Upper lobe of right lung (tissue), 1 donor: ENCODE measurements at places on chromosomes 1 and 21. TPM values are rescaled to one million over a fixed set of nuclear protein-coding genes. Genes with fewer than 3 reads are reported as not detected.

The PADI3 gene
- total RNA-seq, result not detected

The PEAR1 gene
- 17.9 TPM for total RNA-seq

The METTL18 gene
- total RNA-seq, result 6.1 TPM

GRCh38 chr1:37677808-37678207 lies 14.5 kb upstream of the CDCA8 start:
- no peak for DNase-seq

DNA sequence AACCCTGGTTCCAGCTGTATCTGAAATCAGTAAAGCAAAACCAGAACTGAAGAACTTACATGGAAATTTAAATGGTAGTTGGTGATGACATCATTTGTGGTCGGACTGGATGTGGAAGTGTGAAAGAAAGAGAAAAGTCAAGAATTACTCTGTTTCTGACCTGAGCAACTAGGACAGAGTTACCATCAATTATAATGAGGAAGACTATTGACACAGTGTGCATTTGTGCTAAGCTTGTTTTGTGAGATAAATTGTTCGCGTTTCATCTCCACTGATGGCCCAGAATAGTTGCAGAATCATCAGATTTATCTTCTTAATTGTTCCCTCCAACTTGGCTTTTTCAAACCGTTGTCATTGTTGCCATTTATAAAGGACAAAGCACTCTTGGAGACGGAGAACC lies 410.6 kb upstream of the DEPDC1 start:
- no peak for DNase-seq

- peak; percentile 48 for DNase-seq
Observed at GRCh38 chr1:20443703-20444586, 42.1 kb downstream of the CAMK2N1 start.

DNA sequence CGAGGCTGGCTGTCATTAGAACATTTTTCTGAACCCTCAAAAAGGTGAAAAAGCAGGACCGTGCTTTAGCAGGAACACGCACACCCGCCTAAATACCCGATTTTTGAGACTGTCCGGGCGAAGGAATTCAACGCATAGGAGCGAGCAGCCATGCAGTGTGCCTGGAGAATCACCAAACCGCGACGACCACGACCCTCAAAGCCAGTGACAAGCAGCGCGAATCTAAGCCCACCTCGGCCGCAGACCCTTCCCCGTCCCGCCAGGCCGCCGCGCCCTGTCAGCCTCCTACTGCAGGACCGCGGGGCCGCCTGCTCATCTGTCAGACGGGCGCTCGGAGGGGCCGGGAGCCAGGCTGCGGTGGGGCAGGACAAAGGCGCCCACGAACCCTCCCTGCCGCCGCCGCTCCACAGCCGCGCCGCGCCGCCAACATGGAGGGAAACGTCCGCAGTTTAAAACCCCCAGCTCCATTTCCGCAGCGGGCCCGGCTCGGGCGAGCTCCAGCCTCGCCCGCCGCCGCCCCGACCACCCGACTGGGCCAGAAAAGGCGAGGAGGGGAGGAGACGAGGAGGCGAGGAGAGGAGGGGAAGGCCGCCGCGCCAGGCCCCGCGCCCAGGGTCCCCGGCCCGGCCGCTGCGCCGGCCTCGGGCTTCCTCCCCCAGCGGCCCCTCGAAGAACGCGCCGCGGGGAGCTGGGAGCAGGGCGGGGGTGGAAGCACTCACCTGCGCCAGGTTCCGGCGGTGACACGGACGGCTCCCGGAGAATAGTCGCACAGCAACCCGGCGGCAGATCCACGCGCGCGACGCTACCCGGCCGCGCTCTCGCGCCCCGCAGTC lies at the start of gene LBR:
TSS of gene LBR (minus strand) at position 804 of the 833 bp plus-strand sequence. CDS start 3,963 bp downstream, outside the sequence.
- DNase-seq, result peak; percentile 75
